Activated CD4-positive, alpha-beta T cell treated with anti-CD3 and anti-CD28 coated beads for 4 hours (primary cell): ENCODE measurements at places on chromosomes 4 and X.
A peak's percentile ranks its signal among the peaks of the same experiment; 100 is the strongest.

- no peak for DNase-seq
Measured at GRCh38 chr4:138875891-138876608, 139.5 kb upstream of the NOCT start.

DNA sequence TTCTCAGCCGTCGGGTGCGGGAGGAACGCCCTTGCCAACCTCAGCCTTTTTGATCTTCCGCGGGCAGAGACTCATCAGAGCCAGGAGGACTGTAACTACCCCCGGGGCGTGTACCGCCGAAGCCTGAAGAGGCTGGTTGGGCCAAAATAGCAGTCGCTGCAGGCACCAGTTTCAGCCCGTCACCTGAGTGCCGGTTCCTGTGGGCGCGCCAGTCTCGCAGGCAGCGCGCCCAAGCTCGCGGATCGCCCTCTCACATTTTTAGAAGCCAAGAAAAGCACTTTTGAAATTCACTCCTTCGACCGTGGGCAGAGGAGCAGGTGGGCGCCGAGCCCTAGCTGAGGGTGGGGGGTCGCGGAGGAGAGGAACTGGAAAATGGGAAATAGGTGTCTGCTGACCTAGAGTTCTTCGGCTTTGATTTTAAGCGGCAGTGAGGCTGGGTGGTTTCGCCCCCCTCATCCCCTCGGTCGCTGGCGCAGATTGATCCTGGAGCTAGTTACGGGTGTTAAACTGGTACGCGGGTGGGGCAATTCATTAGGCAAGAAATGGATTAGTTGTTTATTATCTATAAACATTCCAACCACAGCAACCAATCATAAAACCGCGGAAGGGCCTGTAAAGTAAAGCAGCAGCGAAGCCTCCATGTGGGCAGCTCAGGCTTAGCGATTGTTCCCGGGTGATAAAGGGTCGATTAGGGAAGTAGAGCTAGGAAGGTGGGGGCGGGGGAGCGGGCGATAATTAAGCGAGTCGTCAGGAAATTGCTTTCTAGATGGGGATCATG, 69.2 kb downstream of the FBXO8 start:
- DNase-seq, result no peak

- DNase-seq, result no peak
Measured at GRCh38 chr4:158496030-158496741, 25.5 kb upstream of the RXFP1 start.

GRCh38 chr4:83146841-83147240, 32.3 kb upstream of the PLAC8 start:
- no peak for DNase-seq

GRCh38 chr4:182142176-182143085, 100.8 kb upstream of the TENM3 start:
- no peak for DNase-seq

DNA sequence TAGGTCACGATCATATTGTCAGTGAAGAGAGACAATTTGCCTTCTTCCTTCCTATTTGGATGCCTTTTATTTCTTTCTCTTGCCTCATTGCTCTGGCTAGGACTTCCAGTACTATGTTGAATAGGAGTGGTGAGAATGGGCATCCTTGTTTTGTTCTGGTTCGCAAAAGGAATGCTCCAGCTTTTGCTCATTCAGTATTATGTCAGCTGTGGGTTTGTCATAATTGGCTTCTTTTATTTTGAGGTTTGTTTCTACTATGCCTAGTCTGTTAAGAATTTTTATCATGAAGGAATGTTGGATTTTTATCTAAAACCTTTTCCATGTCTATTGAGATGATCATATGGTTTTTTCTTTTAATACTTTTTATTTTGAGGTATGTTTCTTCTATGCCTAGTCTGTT, 152.3 kb upstream of the MAD2L1 start:
- no peak for DNase-seq

- DNase-seq, result no peak
Measured at GRCh38 chr4:3065551-3065950, 8.8 kb downstream of the HTT-AS start.

DNA sequence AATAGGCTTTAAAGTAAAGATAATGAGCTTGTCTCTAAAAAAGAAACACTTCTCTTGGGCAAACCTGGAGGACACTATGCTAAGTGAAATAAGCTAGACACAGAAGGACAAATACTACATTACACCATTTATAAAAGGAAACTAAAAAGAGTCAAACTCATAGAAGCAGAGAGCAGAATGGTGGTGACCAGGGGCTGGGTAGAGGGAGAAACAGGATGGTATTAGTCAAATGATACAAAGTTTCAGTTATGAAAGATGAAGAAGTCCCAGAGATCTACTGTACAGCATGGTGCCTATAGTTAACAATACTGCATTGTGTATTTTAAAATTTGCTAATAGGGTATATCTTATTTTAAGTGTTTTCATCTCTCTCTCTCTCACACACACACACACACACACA, 28.5 kb downstream of the ACSL4 start:
- no peak for DNase-seq

DNA sequence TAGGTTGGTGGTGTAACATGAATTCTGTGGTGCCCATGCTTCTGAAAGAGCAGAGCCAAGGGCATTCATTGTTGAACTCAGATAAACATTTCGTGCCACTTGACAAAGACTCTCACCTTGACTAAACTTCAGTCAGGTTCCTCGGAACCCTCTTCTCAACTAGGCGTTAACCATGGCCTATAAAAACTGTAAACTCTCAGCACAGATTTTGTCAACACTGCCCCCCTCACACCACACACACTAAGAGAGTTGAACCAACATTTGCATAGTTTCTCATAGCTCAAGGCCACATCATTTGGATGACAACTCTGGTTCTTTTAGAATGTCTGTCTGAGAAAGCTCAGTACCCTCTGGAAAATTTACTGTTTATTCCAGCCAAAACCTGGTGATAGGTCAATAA, 28.1 kb downstream of the CASP6 start:
- DNase-seq, result no peak

DNA sequence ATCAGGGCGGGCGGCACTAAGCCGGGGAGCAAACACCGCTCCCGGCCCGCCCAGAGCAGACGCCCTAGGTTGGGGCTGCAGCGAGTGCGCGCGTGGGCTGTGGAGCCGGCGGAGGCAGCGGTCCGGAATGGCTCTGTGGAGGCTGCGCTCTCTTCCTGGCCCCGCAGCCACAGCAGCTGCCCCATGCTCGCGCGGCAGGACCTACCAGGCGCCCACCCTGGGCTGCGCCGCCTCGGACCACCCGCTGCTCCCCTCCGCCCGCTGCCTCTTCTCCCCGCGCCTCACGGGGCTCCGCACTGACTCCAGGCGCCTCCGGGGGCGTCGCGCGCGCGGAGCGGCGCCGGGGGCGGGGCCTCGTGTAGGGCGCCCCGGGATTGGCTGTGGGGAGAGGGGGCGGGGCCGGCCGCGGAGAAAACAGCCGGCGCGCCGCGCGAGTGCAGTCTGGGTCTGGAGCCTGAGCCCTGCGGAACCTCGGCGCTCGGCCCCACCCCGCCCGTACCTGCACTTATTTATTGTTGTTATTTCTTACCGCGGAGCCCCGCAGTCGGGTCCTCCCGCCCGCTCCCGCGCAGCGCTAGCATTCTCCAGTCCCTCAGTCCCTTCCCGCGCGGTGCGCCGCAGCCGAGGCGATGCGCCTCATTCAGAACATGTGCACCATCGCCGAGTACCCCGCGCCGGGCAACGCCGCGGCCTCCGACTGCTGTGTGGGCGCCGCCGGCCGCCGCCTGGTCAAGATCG, at the start of gene RASL11B:
RASL11B (plus strand) TSS at position 439 of the 738 bp plus-strand sequence; CDS start at position 630, 191 bp downstream.
- peak; percentile 78 for DNase-seq

DNA sequence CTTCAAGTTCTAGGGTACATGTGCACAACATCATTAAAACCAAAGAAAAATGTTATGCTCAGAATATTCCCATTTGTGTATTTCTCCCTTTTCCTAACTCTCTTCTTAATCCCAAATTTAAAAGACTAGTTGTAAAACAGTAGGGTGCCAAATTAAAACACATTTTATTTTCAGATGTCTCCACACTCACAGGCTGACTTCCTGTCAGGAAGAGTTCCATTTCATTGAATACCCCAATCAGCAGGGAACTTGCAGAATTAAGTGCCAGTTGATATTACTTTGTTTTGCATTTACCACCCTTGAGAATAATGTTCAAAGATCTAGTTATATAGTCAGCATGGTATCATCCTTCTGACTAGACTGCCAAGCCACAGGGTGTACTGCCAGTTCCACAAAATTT, 207.9 kb downstream of the MAB21L2 start:
- no peak for DNase-seq

DNA sequence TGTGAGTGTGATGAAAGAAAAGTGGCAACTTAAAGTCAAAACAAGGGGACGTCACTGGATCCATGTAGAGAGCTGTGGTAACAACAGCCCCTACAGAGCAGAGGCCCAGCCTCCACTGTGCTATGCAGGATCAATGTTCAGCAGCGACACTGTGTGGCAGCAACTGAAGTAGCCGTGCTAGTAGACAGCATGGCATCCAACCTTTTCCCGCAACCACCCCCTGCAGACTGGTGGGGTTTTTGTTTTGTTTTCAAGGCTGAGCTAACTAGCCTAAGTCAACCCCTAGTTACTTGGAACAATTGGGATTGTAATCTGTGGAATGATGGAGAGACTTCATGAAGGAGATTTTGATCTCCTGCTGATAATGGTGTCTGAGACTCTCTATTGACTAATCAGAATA, 44.4 kb upstream of the PPARGC1A start:
- DNase-seq, result no peak
